ENCODE measurements at places on chromosomes 1 and 21. TPM values are rescaled to one million over a fixed set of nuclear protein-coding genes. Genes with fewer than 3 reads are reported as not detected.

The IL24 gene
- not detected for total RNA-seq

The TSPEAR gene
- total RNA-seq: not detected

The IQGAP3 gene
- 32.7 TPM for total RNA-seq

The SLC6A9 gene
- total RNA-seq: 1.2 TPM

The FABP3 gene
- 204 TPM for total RNA-seq

The RGS4 gene
- total RNA-seq: 25.8 TPM

The KIAA0319L gene
- 49.3 TPM for total RNA-seq

The AMY1C gene
- not detected for total RNA-seq

The PLEKHN1 gene
- total RNA-seq: 1.2 TPM

The TTLL7 gene
- total RNA-seq: 4.4 TPM

The FMO4 gene
- total RNA-seq: 2.6 TPM

The CELA2A gene
- not detected for total RNA-seq

The PPIH gene
- total RNA-seq: 37.8 TPM

The SERINC2 gene
- 15.4 TPM for total RNA-seq

The TTC22 gene
- not detected for total RNA-seq

The CCDC181 gene
- total RNA-seq: 0.37 TPM

The CYP4A22 gene
- total RNA-seq: not detected

The CR1L gene
- total RNA-seq: not detected

The OR2T35 gene
- total RNA-seq: not detected

Data from subcutaneous preadipocyte (primary cell).